ENCODE measurements at places on chromosomes 6 and 20.

DNA sequence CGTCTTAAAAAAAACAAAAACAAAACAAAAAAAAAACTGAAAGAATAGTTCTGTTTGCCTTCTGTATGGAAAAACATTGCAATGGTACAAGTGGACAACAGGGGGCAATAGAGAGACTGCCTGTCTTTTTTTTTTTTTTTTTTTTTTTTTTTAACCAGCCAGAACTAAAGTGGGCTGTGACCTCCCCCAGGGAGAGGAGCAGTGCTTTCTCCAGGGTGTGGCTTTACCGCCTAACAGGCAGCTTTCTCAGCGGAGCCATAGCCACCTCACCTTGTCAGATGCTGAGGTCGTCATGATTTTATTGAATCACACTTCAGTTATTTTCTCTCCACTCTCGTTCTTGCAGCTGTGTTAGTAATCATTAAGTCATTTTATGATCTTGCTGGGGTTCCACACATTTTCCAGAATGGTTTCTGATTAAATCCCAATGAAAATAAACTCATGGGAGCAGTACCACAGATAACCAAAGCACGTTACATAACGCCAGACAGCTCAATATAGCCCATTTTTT, 78.4 kb downstream of the GMPR start:
- ATAC-seq: no peak

GRCh38 chr6:167485186-167485978, 160.5 kb downstream of the TTLL2 start:
- no peak for ATAC-seq

- ATAC-seq: no peak
Measured at GRCh38 chr20:5715071-5715841, 34.9 kb upstream of the SHLD1 start.

DNA sequence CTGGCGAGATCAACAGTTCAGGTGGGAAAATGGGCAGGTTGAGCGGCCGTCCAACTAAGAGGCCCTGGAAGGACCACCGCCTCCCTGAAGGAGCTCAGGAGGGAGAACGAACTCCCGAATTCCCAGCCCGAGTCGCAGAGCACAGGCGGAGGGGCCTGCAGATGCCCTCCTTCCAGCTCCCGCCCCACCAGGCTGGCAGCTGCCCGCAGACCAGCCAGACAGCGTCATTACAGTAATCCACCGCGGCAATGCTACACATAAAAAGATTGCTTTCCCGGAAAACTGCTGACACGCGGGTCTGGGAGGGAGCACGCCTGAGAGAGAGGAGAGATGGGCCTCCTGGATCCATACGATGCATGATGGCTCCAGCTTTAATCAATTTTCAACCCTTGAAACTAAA, 30.5 kb upstream of the SLCO4A1 start:
- no peak for ATAC-seq

- ATAC-seq: no peak
Measured at GRCh38 chr20:52105442-52106422, 85.8 kb downstream of the ZFP64 start.

GRCh38 chr20:32057656-32058184, 5.7 kb downstream of the HCK start:
- no peak for ATAC-seq

DNA sequence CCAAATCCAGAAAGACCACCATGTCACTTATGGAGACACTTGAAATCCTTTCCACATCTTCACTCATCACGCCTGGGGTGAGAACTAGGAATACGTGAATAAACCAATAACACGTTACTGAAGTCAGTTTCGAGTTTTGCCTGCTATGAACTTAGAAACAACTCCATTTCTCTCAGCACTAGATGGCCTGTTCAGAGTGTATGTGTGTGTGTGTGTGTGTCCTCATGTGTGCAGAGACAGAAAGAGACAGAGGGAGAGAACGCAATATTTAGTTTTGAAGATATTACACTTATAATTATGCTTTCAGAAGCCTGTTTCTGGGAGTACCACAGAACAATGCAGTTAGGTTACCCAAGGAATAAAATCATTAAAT, 81.2 kb upstream of the CCN6 start:
- ATAC-seq: no peak

- no peak for ATAC-seq
Measured at GRCh38 chr6:15409301-15410125, 163.6 kb downstream of the JARID2 start.

DNA sequence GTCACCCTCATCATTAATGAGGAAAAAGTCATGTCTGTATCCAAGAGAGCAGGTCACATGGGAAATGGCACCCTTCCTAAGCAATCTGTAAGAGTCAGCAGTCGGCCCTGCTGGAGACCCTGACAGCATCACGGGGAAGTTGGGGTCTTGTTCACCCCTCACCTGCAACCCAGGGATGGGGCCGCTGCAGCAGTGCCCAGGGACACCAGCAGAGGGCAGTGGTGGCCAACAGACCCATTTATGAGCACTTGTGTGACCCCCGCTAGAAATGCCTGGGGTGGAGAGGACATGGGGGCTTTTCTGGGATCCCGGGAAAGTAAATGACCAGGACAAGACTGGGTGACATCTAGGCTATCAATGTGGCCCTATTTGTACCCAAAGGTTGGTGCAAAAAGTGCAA, 35.9 kb downstream of the ANKRD60 start:
- ATAC-seq: no peak

DNA sequence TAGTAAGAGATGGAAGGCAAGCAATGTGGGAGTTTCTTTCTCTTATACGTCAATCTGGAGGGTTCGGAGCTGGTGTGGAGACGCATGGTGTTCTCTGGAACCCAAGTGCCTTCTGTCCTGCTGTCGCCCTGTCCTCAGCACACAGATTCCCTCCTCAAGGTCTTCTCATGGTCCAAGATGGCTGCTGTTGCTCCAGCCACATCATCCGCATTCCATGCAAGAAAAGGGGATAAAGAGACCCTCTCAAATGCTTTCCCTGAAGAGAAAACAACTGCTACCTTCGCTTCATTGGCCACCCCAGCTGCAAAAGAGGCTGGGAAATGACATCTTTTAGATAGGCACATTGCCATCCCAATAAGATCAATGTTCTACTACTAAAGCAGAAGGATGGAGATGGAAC, 151.2 kb downstream of the ANKRD60 start:
- no peak for ATAC-seq

GRCh38 chr20:34299556-34300255, 3.4 kb downstream of the AHCY start:
- no peak for ATAC-seq

DNA sequence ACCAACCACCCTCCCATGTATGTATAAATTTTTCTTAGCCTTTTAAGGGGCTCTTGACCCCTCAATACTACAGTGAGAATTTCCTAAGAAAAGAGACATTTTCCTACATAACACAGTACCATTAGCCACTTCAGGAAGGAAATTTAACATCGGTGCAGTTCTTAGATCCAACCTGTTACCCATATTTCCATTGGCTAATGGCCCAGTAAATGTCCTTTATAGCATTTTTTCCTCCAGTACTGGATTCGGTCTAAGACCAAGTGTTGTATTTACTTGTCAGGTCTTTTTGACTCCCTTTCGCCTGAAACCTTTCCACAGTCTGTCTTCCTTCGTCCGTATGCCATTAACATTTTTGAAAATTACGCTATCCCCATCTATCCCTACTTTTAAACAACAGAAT, 173.4 kb upstream of the PMEPA1 start:
- ATAC-seq: no peak

DNA sequence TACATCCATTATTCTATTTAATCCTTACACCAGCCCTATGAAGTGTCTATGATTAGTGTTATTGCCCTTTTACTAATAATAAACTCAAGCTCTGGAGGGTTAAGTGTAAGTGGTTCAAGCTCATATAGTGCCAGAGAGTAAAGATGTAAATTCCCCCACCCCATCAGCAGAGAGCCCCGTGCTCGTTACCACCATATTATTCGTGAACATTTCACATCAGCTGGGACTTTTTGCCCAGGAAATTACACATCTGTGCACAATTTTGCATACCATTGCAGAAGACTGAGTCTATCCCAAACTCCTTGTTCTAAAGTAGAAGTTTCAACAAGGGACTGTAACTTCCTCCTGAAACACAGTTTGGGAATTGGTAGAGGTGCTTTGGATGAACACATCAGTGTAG, 220.1 kb downstream of the BCAS1 start:
- ATAC-seq: no peak

GRCh38 chr6:159099961-159100360, 55.2 kb upstream of the TAGAP start:
- no peak for ATAC-seq

DNA sequence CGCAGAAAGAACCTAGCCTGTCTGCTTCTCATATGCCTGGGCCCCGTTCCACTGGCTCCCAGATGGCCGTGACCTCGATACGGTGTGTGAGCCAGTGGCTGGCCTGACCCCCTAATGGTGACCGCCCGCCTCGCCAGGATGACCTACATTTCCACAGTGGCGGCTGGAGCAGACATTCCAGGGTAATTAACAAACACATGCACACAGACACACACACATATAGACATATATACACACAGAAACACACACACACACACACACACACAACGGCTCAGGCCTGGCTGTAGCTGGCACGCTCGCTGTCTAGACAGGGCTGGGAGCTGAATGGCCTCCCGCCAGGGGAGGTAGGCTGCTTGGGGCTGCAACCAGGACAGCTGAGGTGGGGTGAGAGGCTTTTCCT, 227.1 kb downstream of the ANKRD60 start:
- no peak for ATAC-seq

DNA sequence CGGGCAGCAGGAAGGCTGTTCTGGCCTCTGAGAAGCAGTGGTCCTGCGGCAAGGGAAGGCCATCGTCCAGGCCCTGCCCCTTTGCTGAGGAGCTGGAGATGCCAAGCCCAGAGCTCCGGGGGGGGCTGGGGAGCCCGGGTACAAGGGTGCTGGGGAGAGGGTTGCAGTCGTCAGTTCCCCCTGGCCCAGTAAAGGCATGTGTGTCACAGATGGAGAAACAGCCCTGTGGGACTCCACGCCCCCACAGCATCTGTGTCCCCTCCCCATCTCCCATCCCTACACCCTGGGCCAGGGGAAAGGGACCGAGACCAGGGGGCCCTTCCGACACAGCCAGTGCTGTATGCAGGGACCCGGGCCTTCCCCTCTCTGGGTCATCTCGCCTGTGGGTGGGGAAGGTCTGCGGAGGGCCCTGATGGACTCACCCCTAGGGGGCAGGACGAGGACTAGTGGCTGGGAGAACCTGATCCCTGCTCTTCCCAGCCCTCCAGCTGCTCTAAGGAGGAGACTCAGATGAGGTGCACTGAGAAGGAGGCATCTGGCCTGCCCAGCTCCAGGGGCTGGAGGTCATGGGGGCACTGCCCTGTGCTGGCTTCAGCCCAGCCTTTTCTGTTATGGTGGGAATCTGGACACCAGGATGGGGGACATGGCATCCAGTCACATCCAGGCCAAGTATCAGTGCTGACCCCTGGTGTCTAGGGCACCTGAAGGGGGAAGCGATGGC, 609 bp downstream of the MYL9 start:
- peak; percentile 39 for ATAC-seq

- no peak for ATAC-seq
Measured at GRCh38 chr6:40477246-40478126, 109.7 kb downstream of the LRFN2 start.

DNA sequence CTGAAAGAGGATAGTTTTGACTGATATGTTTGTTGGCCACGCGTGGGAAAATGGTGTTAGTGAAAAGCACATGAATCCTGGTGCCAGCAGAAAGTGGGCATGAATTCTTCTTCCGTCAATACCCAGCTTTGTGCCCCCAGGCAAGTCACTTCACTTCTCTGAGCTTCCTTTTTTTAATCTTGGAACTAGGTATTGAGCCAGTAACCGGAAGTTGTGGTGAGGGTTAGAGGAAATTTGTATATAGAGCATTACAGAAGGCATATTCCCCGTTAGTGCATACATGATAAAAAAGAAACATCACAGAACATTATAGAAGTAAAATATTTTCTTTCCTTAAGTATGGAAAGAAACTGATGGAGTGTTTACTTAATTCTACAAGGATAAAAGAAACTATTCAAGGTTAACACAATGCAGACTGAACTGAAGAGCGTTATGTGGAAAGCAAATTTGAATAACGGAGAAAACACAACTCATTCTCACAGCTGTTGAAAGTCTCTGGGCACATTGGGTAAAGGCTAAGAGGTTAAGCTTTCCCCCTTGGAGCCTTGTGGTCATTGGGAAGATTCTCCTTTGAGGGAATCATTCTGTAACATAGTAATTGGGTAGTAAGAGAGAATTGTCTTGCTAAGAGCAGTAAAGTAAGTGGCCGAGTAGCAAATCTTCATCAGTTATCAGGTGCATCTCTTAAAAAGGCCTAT, 223.1 kb downstream of the BCAS1 start:
- ATAC-seq: peak; percentile 77

GRCh38 chr6:39776581-39776980, 15.6 kb upstream of the DAAM2 start:
- ATAC-seq: no peak

DNA sequence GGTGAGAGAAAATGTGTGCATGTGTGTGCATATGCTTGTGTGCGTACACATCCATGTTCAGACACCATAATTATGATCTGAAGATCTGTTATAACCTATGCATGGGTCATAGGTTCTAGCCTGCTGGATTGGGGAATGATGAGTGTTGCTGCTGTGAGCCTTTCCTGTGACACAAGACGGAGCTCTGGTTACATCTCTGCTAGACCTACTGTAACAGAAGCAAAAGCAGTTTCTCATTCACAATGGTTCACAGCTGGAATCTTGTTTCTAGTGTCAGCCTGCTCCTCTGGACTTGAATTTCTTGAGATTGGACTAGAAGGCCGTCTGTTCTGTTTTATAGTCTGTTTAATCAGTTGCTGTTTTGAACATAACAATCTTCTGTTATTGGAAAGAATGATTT, 40.1 kb downstream of the DEFB114 start:
- no peak for ATAC-seq

GRCh38 chr6:83509441-83509840, 2.9 kb upstream of the PRSS35 start:
- ATAC-seq: no peak

DNA sequence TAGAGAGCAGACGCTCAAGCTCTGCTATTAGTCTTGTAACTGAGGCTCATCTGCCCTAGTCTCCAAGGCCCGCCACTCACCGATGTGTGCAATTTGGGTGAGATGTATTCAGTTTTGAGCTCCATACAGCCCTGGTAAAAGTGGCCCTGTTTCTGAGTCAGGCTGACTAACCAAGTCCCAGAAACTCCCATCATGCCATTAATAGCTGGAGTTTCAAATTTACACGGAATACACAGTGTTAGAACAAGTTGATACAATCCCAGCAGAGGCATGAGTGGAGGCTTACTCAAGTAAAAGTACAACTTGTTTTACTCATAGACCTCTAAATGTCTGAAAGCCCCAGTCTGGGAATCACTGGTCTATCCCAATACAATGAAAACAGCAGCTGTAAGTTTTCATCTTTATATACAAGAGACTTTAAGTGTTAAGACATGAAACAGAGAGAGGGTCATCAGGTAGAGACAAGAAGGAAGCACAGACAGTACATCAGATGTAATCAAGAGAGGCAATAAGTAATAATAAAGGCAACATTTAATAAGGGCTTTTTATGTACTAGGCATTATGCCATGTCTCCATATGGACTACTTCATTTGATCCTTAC, 42.4 kb downstream of the RTN4IP1 start:
- ATAC-seq: no peak

GRCh38 chr20:63561624-63562396, 7.9 kb downstream of the FNDC11 start:
- ATAC-seq: no peak
